ENCODE measurements at places on chromosomes 4 and X.
A peak's percentile ranks its signal among the peaks of the same experiment; 100 is the strongest.

DNA sequence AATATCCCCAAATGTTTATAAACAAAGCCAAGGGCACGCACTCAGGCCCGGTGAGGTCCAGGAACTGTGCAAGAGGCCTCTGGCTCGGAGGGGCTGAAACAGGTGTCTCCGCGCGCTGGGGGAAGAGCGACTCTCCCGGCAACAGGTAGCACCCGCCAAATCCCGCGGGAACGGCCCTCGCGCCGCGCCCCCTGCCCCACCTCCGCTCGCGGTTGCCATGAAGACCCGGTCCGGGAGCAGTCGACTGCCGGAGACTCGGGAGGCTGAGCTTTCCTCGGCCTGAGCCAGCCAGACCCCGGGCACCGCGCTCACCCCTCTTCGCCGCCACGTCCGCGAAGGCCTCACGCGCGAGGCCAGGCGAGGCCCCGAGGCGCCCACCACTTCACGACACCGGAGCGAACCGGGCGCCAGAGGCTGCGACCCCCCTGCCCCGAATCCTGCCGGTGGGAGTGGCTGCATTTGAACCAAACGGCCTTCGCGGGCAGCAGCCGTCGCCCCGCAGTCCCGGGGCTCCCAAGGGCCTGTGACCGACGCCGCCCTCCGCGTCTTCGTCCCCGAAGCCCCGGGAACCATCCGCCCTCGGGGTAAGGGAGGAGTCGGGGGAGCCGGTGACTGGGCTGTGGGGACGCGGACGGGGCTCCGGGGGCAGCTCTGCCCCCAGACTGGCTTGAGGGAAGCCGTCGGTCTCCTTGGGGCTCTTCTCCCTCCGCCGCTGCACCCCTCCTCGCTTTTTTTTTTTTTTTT lies at the start of gene NSUN7:
TSS of gene NSUN7 (plus strand) at position 239 of the 744 bp plus-strand sequence. CDS start 739 bp downstream, outside the sequence.
- peak within 1 kb of the TSS; percentile 71 for H3K4me3 ChIP-seq
- peak within 1 kb of the TSS; percentile 54 for H3K27ac ChIP-seq
- ATAC-seq: peak; percentile 71
- H3K27me3 ChIP-seq: peaks cover 18% of the 10 kb centered on the region
- H3K36me3 ChIP-seq: no peaks in the 10 kb centered on the region
- peaks cover 8% of the 10 kb centered on the region for H3K4me1 ChIP-seq

- no peak overlapping the region for H3K4me3 ChIP-seq
- H3K36me3 ChIP-seq: no peaks in the 10 kb centered on the region
- ATAC-seq: no peak
- H3K27me3 ChIP-seq: no peaks in the 10 kb centered on the region
These were observed 35.2 kb upstream of the SMS start for GRCh38 chrX:21905313-21905712.

- H3K4me1 ChIP-seq: peaks cover 7% of the 10 kb centered on the region
- ATAC-seq: no peak
- H3K36me3 ChIP-seq: peaks cover 20% of the 10 kb centered on the region
- no peaks in the 10 kb centered on the region for H3K27me3 ChIP-seq
These were observed 61.2 kb upstream of the CITED1 start for GRCh38 chrX:72366701-72367454.

- peak; percentile 12 for ATAC-seq
- no peak overlapping the region for H3K27ac ChIP-seq
- H3K27me3 ChIP-seq: peaks cover 52% of the 10 kb centered on the region
- no peaks in the 10 kb centered on the region for H3K36me3 ChIP-seq
- H3K4me1 ChIP-seq: peaks cover 8% of the 10 kb centered on the region
These were observed 103.6 kb downstream of the UCHL1 start for GRCh38 chr4:41360214-41360920.

GRCh38 chr4:86960557-86960961 lies 25.7 kb downstream of the AFF1 start:
- peaks cover 6% of the 10 kb centered on the region for H3K36me3 ChIP-seq
- H3K27me3 ChIP-seq: no peaks in the 10 kb centered on the region
- no peak overlapping the region for H3K4me3 ChIP-seq
- H3K27ac ChIP-seq: no peak overlapping the region

GRCh38 chrX:118615141-118615540 lies 112.3 kb upstream of the IL13RA1 start:
- peaks cover 21% of the 10 kb centered on the region for H3K36me3 ChIP-seq
- H3K27me3 ChIP-seq: no peaks in the 10 kb centered on the region
- no peak overlapping the region for H3K27ac ChIP-seq
- no peak overlapping the region for H3K4me3 ChIP-seq

DNA sequence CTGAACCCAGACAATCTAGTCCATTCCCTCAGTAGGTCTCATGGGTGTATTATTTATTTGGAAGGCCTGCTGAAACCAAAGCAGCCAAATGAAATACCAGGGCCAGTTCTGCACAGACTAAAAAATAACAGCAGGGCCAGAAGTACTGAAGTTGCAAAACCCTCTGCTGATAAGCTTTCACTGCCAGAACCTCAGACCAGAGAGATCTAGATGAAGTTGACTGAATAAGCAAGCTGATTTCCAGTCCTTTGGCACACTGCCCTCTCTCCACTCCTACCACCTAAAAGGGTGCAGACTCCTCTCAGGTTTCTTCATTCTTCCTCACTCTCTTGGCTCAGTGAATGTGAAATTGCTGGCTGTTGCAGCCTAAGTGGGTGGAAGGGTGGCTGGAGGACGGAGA lies 276.7 kb upstream of the KLF3 start:
- H3K4me3 ChIP-seq: no peak overlapping the region
- no peaks in the 10 kb centered on the region for H3K27me3 ChIP-seq
- no peaks in the 10 kb centered on the region for H3K4me1 ChIP-seq
- peaks cover 8% of the 10 kb centered on the region for H3K36me3 ChIP-seq
- no peak overlapping the region for H3K27ac ChIP-seq

- no peak overlapping the region for H3K27ac ChIP-seq
- H3K4me3 ChIP-seq: no peak overlapping the region
- no peaks in the 10 kb centered on the region for H3K27me3 ChIP-seq
These were observed 41.9 kb downstream of the FHL1 start for GRCh38 chrX:136189222-136189621.

- H3K27ac ChIP-seq: peak overlapping the region; percentile 71
- H3K36me3 ChIP-seq: peaks cover 6% of the 10 kb centered on the region
- H3K27me3 ChIP-seq: no peaks in the 10 kb centered on the region
- ATAC-seq: no peak
- H3K4me1 ChIP-seq: peaks cover 62% of the 10 kb centered on the region
- H3K4me3 ChIP-seq: no peak overlapping the region
These were observed 30.1 kb downstream of the KDM6A start for GRCh38 chrX:44903107-44903506.

DNA sequence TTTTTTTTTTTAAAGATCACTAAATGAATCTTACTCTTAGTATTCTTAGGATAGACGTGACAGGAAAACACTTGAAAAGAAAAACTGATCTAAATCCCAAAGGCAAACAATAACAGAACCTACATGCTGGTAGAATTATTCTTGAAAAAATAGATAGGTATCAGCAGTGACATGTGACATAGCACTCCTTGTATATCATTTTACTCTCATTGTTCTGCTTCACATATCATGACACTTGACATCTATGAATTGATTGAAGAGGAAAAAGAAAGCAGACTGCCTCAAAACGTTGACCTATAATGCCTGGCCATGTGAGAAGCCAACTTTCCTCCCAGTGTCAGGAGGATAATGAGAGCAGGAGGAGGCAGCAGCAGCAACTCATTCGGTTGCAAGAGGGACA lies 555.2 kb downstream of the GABRG1 start:
- no peaks in the 10 kb centered on the region for H3K36me3 ChIP-seq
- no peak overlapping the region for H3K4me3 ChIP-seq
- no peak for ATAC-seq
- H3K4me1 ChIP-seq: no peaks in the 10 kb centered on the region

- no peak overlapping the region for H3K27ac ChIP-seq
- no peak overlapping the region for H3K4me3 ChIP-seq
- peak; percentile 86 for ATAC-seq
- peaks cover 10% of the 10 kb centered on the region for H3K36me3 ChIP-seq
These were observed 59.0 kb downstream of the REELD1 start for GRCh38 chr4:146273204-146273901.

DNA sequence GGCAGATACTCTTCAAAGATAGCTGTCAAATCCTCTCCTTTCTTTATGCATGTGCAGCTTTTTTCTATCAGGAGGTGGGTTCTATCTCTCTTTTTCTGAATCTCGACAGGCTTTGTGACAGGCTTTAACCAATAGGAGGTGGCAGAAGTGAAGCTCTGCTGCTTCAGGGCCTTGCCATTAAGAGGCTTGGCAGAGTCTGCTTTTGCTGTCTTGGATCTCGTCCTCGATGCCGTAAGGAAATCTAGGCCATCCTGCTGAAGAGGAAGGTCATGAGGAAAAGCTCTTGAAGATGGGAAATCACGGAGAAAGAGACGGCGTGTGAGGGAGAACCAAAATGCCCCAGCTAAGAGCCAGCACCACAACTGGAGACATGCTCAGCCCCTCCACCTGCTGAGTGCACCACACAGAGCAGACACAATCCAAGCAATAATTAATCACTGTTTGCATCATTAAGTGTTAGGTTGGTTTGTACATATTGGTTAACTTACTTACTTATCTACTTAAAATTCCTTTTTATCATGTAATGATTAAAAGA lies 92.2 kb downstream of the DDIT4L start:
- no peaks in the 10 kb centered on the region for H3K27me3 ChIP-seq
- peaks cover 52% of the 10 kb centered on the region for H3K4me1 ChIP-seq
- no peak overlapping the region for H3K4me3 ChIP-seq

- peaks cover 27% of the 10 kb centered on the region for H3K36me3 ChIP-seq
- H3K27ac ChIP-seq: no peak overlapping the region
- no peaks in the 10 kb centered on the region for H3K27me3 ChIP-seq
- H3K4me3 ChIP-seq: no peak overlapping the region
- no peak for ATAC-seq
These were observed 114.4 kb downstream of the FRYL start for GRCh38 chr4:48665555-48666186.

GRCh38 chr4:3702561-3703221 lies 63.5 kb upstream of the ADRA2C start:
- no peak overlapping the region for H3K4me3 ChIP-seq
- H3K4me1 ChIP-seq: peaks cover 4% of the 10 kb centered on the region
- no peak overlapping the region for H3K27ac ChIP-seq
- ATAC-seq: peak; percentile 10
- H3K27me3 ChIP-seq: peaks cover 77% of the 10 kb centered on the region
- no peaks in the 10 kb centered on the region for H3K36me3 ChIP-seq

GRCh38 chrX:153909024-153909979 lies 4.8 kb downstream of the AVPR2 start:
- H3K27ac ChIP-seq: no peak overlapping the region
- H3K4me1 ChIP-seq: peaks cover 13% of the 10 kb centered on the region

GRCh38 chrX:74318672-74319071 lies 14.7 kb downstream of the ZCCHC13 start:
- ATAC-seq: no peak
- H3K4me3 ChIP-seq: no peak overlapping the region
- no peaks in the 10 kb centered on the region for H3K36me3 ChIP-seq
- no peak overlapping the region for H3K27ac ChIP-seq
- no peaks in the 10 kb centered on the region for H3K4me1 ChIP-seq

- H3K4me1 ChIP-seq: no peaks in the 10 kb centered on the region
- H3K36me3 ChIP-seq: no peaks in the 10 kb centered on the region
- H3K27ac ChIP-seq: no peak overlapping the region
- peaks cover 6% of the 10 kb centered on the region for H3K27me3 ChIP-seq
- no peak overlapping the region for H3K4me3 ChIP-seq
These were observed 92.7 kb downstream of the STK32B start for GRCh38 chr4:5143940-5144339.

Data from stimulated activated memory B cell treated with anti-CD40 and anti-IgM and Interleukin-4, amounts not matched to agents 10 μg/mL and 1 μg/mL and 100 μg/mL, for 72 hours (primary cell).